Ecto neural progenitor cell (in vitro differentiated cells): ENCODE measurements at places on chromosomes 12 and 14.

GRCh38 chr12:23950210-23950774 is 822 bp upstream of the SOX5 start:
- DNase-seq, result peak; percentile 69

DNA sequence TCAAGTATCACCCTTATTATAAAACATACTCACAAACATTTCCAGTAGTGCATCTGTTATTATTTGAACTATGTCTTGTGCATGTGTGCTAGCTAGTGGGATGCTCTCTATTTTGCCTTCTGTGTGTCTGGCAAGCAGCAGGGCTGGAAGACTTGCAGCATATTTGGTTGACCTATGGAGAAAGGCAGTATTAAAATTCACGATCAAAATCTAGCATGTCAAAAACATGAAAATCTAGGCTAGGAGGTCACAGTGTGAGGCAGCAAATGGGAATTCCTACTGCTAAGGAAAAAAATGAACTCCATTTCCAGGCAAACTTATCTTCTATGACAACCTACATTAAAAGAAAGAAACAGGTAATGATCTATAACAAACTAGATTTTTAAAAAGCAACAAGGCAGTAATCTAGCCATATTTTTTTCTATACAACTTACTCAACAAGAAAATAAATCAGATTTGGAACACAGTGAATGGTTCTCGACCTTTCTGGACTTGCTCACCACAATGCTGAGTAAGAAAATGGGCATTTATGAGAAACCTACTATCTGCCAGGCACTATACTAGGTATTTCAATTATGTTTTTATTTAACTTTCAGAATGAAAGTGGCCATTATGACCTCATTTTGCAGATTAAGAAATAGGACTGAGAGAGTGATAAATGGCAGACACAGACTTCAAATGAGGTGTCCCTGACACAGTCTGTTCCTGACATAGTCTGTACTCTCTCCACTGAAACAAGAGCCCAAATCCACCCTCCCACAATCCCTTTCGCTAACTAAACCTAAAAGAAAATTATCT is 96.8 kb downstream of the TXNDC16 start:
- DNase-seq, result no peak

DNA sequence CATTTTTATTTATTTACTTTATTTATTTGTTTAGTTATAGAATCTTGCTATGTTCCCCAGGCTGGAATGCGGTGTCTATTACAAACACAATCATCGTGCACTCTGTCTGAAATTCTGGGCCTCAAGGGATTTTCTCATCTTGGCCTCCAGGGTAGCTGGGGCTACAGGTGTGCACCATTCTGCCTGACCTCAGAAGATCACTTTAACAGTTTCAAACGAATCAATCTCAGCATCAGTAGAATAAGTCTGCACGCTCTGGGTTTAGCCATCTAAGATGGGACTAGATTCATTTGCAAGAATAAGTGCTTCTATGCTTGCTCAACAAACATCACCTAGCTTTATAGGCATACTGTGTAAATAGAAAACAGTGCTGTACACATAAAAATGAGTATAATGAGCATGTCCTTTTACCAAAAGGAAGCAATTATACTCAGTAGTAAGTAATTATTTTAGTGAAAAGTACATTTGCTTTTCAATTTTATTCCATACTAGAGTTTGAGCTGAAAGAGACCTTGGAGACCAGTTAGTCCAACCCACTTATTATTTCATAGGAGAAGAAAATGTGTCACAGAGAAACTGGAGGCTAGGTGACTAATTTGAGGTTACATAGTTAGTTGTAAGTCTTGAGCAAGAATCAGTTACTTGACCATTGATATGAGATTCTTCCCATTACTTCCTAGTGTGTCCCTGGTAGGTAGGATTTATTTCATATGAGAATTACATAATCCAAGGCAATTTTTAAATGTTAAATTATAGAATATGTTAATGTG is 456.5 kb upstream of the LMO3 start:
- DNase-seq, result no peak

- peak; percentile 48 for DNase-seq
Observed at GRCh38 chr12:2683283-2684025, 111.3 kb upstream of the FKBP4 start.

DNA sequence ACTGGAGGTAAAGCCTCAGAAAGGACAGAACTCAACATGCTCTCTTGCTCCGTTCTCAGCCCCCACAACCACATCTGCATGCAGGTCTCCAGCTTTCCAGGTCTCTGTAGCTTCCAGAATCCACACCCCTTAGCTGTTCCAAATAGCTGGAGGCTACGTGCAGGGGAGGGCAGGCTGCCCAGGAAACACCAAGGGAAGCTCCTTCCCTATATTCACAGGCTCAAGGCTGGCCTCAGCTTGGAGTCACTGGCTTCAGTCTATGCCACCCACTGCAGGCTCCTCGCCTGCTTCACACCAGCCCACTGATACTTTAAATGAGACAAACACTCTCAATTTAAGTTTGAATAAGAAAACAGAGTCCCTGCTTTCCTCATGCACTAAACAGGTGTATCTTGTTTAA is 73.3 kb downstream of the ASCL4 start:
- no peak for DNase-seq

DNA sequence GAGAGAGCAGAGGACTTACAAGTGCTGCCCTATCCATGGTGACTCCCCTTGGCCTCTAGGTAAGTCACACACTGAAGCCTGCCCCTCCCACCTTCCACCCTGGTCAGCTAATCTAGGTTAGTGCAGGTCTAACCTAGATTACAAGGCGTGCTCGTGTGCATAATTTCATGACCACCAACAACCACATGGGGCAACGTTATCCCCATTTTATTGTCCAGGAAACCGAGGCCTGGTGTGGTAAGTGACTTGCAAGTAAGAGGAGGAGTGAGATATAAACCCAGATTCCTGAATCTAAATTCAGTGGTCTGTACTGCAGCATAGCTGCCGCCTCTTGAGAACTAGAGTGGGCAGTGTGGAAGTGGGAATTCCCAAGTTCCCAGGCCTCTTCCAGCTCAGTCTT is 171.1 kb downstream of the DAD1 start:
- no peak for DNase-seq

- no peak for DNase-seq
Observed at GRCh38 chr14:91009501-91010152, 50.8 kb downstream of the RPS6KA5 start.

- DNase-seq, result no peak
Observed at GRCh38 chr12:57090490-57090889, 1.6 kb downstream of the NAB2 start.
